ENCODE measurements at places on chromosomes 1 and 21.

GRCh38 chr21:38356883-38357625, 100.3 kb downstream of the KCNJ15 start:
- DNase-seq: no peak

DNA sequence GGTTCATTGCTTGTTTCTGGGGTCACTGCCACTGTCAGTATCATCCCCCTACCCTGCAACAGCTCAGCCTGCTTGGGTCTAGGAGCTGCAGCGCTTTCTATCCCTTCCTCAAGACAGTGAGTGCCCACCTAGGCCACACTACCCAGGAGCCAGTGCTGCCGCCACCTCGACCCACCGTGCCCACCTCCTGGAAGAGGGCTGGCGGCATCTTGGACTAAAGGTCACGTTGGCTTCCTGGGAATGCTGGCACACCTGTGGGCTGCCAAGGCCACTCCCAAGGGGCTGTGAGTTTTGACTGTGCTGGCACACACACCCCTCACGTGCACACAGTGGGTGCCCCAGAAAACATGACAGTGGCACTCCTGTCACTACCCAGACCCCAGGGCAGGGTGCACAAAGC, 22.1 kb downstream of the CRYAA start:
- DNase-seq: no peak

GRCh38 chr1:167043752-167044488, 46.3 kb downstream of the GPA33 start:
- DNase-seq: peak; percentile 47

DNA sequence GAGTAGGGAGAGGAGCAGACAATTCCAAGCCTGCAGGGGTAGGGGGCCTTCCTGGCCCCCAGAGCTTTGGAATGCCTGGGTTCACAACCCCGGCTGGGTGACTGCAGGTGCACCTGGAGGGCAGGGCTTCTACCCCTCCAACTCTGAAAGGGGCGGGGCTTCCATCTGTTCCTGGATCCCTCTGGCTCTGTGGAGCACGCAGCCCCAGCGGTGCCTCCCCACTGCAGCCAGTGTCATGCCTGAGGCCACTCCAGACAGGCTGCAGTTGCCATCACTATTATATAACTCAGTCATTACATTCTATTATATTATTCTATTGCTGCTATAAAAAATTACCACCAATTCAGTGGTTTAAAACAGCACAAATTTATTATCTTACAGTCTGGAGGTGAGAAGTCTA, 12.5 kb upstream of the FNBP1L start:
- DNase-seq: no peak

GRCh38 chr1:51203121-51203873, 32.8 kb upstream of the RNF11 start:
- DNase-seq: no peak

- peak; percentile 34 for DNase-seq
Observed at GRCh38 chr1:63557365-63557987, 34.2 kb downstream of the EFCAB7 start.

GRCh38 chr1:162878000-162878596, 17.1 kb upstream of the CCDC190 start:
- peak; percentile 36 for DNase-seq

GRCh38 chr1:98975113-98975512, 29.5 kb downstream of the PLPPR5 start:
- DNase-seq: no peak

DNA sequence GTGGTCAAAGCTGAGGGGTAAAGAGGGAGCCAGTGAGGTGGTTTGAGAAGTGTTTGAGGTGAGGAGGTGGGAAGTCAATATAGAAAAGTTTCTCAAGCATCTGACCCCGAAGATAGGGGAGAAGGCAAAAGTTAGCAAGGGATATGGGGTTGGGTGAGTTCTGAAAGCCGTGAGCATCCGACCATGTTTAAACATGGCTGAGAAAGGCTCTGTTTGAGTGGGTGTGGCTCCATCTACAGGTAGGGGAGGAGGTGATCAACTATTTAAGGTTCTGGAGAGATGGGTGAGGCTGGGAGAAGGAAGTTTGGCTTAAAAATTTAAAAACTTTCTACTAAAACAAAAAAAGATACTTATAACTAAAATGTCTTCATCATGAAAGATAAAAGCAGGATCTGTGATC, 273.8 kb downstream of the KCNJ6 start:
- no peak for DNase-seq

DNA sequence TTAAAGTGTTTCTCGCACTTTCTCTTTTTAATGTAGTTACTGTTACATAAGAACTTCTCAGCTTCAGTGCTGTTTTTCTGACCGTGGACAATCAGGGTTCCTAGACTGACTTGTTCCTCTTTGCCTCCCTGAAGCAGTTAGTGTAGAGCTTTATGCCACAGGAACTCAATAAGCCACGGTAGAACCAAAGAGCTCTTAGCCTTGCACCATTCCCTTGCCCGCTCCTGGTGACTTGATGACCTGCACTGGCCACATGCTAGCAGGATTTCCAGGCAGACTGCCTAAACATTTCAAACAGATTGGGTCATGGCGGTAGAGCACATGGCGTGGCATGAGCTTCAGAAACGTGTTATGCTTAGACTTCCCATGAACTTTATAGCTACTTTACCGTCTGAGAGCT, 18.8 kb upstream of the FASLG start:
- DNase-seq: no peak

DNA sequence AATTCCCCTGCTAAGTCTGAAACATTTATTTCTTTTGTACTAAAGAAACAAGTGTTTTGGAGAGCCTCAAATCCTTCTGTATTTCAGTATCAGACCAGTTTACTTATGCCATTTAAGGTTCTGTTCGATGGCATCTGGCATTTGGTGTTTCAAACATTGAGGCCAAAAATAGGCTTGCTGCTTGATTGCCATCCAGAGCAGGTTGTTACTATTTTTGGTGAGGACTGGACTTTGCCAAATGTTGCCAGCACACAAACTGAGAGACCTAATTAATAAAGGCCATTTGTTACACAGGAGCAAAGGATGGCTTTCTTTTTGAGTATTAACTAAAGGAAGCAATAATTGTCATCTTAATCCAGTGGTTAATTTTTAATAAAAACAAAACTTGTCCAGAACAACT, 26.2 kb downstream of the VPS45 start:
- DNase-seq: no peak

DNA sequence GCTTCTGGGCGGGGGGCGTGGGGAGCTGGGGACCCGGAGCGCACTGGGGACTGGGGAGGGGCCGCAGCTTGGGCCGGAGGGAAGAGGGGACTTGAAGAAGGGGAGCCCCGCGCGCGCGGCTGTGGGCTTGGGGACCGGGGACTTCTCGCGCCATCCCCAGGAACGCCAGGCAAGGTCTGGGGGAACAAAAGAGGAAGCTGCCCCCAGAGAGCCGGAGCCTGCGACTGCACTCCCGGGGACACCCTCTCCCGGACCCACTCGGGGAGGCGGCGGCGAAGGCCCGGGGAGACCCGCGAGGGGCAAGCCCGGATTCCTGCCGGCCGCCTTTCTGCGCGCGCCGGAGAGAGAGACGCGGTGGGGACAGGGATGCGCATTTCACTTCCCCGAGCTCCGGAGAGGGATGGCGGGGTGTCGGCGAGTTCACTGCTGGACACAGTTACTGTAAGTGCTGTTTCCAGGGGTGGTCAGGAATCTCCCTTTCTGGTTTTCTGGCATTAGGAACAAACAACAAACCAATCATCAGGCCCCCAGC, 732 bp downstream of the ABCG1 start:
- DNase-seq: peak; percentile 26

- no peak for DNase-seq
Observed at GRCh38 chr1:208161005-208161404, 83.2 kb downstream of the PLXNA2 start.

DNA sequence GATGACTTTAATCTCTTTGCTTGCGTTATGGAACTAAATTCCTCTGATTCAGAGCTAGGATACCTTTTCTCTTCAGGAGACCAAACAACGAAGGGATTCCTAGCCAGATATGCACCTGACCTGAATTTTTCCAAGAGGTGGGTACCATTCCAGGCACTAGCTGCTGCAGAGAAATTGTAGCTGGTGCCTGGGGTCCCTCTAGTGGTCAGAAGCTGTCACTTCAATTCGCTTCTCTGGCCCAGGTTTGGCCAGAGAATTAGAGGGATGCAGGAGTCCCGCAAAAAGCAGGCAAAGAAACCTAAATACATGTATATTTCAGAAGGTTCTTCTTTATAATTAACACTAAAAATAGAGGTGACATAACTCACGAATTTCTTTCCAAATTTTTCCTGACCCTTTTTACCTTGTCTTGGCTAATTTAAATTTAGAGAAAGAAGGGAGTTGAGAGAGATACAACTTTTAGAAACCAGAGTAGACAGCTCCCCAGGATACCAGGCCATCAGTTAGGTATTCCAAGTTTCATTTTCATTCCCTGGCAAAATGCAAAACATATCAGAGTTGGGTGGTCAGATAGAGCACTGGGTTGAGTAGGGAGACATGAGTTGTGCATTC, 9.6 kb downstream of the ACKR1 start:
- DNase-seq: peak; percentile 70

DNA sequence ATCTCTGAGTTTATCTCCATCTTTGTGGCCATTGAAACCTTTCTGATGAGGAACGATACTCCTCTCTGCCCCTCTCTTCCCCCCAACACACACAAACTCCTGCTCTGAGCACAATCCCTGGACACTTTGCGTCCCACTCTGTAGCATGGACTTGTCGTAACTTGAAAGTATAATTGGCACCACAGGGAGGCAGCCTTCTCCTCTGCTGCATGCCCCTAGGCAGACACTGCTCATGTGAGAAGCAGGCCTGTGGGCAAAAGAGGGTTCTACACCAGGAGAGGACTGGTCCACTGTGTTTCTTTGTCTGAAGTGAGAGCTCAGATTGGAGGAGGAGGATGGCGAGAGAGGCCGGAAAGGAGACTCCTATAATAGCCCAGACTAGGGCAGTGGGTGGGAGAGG, 3.8 kb upstream of the PARS2 start:
- DNase-seq: peak; percentile 44

DNA sequence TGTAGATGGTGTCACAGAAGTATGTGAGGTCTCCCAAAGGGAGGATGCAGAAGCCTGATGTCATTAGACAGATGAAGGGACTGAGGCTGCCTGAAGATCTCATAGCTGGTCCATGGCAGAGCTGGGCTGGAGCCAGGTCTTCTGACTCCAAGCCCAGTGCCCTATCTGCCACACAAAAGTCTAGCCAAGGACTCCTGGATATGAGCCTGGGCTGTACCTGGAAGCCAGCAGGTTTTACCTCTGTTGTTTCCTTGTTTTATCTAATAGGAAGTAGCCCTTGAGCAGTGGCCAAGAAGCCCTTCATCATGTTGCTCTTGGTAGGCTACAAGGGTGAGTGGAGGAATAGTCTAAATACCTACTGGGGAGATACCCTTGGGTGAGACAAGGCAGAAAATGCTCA, 74.4 kb upstream of the SLC44A3 start:
- no peak for DNase-seq

GRCh38 chr1:225578251-225578977, 74.5 kb downstream of the ENAH start:
- no peak for DNase-seq

DNA sequence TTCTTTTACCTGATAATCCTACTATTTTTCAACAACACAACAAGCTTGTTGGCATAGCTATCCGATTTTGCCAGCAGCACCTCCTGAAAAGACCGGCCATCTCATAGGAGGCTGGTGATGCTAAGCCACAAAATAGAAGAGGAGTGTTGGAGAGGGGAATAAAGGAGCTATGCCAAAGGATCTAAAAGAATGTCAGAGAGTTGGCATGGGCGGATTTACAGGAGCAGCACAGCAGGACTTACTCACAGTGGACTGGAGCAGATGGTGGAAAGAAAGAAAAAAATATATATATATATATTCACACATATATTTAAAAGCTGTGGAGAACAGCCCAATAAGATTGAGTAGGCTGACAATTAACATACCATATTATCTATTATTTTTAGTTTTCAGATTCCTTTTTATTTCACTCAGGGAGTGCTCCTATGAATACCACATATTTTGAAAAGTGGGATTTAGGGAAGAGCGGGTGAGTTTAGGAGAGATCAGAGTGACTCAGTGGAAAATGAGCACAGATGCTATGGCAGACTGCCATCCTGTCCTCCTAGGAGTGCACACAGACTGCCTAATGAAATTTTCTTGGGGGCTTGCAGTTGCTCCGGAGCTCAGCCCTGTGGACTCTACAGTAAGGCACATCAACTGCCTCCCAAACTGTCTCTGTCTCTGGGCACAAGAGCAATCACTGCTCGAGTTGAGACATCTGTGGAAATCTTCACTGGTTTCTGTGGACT, 394.4 kb upstream of the CHRM3 start:
- no peak for DNase-seq

GRCh38 chr1:85554630-85555327, 25.8 kb upstream of the CCN1 start:
- no peak for DNase-seq

DNA sequence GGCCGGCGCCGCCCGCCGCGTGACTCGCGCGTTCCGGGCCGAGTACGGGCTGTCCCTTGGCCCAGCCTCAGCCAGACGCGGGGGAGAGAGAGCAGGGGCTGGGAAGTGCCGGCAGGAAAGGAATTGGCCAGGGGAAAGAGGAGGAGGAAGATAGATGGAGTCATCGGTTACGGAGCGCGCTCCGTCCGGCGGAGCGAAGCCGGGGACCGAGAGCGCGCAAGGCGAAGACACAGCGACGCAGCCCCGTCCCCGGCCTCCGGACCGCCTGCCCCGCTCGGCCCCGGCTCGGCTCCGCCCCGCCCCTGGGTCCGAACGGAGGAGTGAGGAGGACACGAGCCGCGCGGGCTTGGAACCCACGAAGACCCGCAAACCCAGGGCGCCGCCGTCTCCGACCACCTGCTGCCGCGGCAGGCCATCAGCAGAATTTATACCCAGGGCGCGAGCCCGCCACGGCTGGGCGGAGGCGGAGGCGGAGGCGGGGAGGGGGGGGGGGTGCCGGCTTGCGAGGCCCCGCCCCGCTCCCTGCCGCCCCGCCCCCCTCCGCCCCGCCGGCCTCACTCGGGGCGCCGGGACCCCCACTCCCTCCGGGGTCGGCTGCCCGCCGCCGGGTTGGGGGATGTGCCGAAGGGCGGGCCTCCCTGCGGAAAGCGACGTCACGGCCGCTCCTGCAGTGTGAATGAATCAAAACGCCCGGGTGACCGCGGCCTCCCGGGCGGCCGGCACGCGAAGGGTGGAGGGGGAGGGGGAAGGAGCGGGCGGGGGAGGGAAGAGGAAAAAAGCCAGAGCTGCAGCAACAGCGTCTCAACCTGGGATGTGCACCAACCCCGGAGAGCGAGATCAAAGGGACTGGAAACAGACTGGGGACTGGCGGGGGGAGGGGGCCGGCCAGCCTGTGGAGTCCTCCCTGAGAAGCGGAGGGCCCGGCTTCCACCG, at the start of gene LHX4:
Gene LHX4 (plus strand): TSS at position 782 of the 933 bp plus-strand sequence. CDS start 266 bp downstream, outside the sequence.
- no peak for DNase-seq

- DNase-seq: no peak
Observed at GRCh38 chr1:100100202-100100601, 32.5 kb downstream of the SASS6 start.

DNA sequence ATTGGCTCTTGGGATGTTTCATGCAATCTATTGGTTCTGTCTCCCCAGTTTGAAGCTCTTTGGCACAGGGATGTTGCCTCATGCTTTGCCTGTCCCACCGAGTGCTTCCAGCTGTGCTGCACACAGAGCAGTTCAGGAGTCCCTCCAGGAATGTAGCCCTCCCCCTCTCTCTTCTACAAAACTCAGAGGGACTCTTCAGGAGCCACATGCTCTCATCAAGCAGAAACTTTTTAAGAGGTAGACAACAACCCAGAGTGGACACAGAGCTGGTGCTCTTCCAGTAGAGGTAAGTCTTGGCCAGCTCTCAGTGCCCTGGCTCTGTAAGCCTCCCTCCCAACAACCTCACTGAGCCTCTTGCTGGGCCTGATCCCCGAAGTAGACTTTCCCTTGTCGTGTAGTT, 11.6 kb upstream of the ZNF697 start:
- no peak for DNase-seq

GRCh38 chr1:42646056-42646455, 12.2 kb upstream of the PPIH start:
- no peak for DNase-seq

- DNase-seq: no peak
Observed at GRCh38 chr21:45341261-45341660, 53.6 kb upstream of the POFUT2 start.
